ENCODE measurements at places on chromosomes 12 and 14. TPM values are rescaled to one million over a fixed set of nuclear protein-coding genes. Genes with fewer than 3 reads are reported as not detected.

INHBC gene
- 0.13 TPM for total RNA-seq

STAB2 gene
- not detected for total RNA-seq

R3HDM2 gene
- 7.4 TPM for total RNA-seq

C14orf119 gene
- total RNA-seq: 89.1 TPM

DNAJC22 gene
- 9.1 TPM for total RNA-seq

FGF23 gene
- total RNA-seq: not detected

SLC38A1 gene
- total RNA-seq: 16.9 TPM

ACSS3 gene
- total RNA-seq: not detected

GRCh38 chr12:120537856-120538220 lies 3.7 kb downstream of the RNF10 start:
- no peak for DNase-seq

DNA sequence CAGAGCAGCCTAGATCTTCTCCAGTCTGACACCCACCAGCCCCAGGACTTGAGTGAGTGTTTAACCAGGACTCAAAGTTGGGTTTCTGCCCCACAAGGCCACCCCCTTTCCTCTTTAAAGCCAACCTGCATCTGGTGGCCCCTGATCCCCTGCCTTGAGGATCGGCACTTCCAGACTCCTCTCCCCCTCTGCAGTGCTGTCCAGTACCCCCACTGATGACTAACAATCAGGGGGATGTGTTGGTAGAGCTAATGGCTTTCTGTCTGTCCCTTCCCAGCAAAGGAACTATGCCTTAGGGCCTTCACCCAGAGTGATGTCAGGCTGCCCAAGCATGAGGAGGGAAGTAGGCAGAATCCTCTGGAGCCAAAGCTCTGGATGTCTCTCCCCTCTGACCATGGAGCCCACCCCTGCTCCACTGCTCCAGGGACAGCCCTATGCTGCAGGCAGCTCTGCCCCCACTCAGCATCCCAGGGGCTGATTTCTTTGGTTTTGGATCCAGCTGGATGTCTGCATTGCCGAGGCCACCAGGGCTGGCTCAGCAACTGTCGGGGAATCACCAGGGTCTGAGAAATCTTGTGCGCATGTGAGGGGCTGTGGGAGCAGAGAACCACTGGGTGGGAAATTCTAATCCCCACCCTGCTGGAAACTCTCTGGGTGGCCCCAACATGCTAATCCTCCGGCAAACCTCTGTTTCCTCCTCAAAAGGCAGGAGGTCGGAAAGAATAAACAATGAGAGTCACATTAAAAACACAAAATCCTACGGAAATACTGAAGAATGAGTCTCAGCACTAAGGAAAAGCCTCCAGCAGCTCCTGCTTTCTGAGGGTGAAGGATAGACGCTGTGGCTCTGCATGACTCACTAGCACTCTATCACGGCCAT lies 42.9 kb downstream of the DAD1 start:
- peak; percentile 96 for DNase-seq

DNA sequence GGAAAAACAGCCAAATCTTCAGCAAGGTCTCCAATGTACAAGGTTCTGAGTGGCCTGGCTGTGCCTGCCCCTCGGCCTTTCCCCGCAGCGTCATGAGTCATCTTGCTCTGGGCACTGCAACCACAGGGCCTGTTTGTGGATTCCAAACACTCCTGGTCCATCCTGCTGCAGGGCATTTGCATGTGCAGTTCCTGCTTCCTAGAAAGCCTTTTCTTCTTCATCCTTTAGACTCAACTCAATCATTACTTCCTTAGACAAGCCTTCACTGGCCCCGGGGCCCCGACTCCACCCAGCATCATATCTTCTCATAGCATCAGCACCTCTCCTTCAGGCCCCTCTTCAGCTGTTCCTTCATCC lies 101.8 kb upstream of the EGLN3 start:
- peak; percentile 74 for DNase-seq

DNA sequence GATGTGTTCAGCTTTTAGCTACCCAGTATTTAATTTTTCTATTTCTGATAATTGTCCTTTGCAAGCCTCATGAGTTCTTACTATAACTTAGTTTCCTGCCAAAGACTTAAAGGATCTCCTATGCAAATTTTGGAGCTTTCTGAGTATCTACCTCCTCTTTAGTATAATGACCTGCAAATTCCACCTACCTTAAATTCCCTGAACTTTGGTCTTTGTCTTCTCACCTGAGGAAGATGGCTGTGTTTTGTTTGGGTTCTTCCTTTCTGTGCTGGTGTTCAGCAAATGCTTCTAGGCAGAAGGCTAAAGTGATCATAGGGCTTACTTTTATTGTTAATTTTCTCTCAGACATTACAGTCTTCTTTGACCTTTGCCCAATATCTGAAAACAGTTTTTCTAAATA lies 142.8 kb downstream of the FUT8 start:
- DNase-seq: no peak

GRCh38 chr12:58844161-58844560 lies 76.1 kb downstream of the LRIG3 start:
- DNase-seq: no peak

DNA sequence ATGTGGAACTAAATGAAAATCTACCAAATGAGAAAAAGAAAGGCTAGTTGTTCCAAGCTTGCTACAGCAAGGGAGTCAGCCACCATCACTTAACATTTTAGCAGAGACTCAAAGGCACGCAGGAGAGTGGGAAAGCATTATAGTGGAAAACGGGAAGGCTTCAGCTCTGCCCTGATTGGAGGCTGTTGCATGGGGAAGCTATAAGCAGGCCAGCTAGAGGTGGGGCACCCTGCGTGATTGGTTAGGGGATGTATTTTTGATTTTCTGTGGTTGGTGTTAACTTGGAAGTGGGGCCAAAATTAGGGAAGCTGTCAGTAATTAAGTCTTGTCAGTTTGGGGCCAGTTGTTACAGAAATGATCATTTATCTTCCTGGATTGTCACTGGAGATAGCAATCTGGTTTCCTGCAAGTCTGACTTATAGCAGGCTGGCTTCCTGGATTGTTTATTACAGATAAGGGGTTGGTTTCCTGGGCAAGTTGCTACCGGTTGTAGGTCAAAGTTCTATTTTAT lies 93.9 kb downstream of the FAR2 start:
- DNase-seq: no peak

- DNase-seq: no peak
Measured at GRCh38 chr12:63930971-63931370, 86.5 kb downstream of the SRGAP1 start.

GRCh38 chr12:3042826-3043225 lies 34.4 kb upstream of the TSPAN9 start:
- DNase-seq: no peak

DNA sequence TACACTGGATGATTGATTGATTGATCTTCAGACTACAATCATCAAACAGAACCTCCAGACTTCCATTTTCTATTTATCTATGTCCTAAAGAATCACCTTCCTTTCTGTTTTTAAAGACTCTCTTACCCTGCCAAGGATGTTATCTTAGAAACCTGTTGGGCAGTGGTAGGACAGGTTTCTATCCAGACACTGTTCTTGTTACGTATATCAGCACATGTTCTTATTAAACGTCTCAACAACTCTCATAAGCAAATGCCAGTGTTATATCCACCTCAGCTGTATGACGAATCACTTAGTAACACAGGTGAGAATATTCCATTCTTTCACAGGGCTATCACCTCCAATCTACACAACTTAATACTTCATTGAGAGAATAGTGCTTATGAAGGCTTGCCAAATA lies 40.2 kb upstream of the RPL10L start:
- DNase-seq: no peak

DNA sequence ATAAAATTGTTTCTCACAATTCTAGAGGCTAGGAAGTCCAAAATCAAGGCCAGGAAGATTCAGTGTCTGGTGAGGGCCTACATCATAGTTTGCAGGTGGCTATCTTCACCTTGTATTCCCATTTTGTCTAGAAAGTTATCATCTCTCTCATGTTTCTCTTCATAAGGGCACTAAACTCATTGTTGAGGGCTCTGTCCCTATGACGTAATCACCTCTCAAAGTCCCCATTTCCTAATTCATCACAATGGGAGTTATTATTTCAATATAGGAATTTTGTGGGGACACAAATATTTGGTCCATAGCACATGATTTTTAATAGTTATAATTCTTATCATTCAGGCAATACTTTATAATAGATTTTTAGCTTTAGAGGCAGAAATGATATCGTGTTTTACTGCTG lies 1509.2 kb upstream of the SEL1L start:
- no peak for DNase-seq

GRCh38 chr12:3454780-3455179 lies 36.2 kb upstream of the PRMT8 start:
- no peak for DNase-seq

DNA sequence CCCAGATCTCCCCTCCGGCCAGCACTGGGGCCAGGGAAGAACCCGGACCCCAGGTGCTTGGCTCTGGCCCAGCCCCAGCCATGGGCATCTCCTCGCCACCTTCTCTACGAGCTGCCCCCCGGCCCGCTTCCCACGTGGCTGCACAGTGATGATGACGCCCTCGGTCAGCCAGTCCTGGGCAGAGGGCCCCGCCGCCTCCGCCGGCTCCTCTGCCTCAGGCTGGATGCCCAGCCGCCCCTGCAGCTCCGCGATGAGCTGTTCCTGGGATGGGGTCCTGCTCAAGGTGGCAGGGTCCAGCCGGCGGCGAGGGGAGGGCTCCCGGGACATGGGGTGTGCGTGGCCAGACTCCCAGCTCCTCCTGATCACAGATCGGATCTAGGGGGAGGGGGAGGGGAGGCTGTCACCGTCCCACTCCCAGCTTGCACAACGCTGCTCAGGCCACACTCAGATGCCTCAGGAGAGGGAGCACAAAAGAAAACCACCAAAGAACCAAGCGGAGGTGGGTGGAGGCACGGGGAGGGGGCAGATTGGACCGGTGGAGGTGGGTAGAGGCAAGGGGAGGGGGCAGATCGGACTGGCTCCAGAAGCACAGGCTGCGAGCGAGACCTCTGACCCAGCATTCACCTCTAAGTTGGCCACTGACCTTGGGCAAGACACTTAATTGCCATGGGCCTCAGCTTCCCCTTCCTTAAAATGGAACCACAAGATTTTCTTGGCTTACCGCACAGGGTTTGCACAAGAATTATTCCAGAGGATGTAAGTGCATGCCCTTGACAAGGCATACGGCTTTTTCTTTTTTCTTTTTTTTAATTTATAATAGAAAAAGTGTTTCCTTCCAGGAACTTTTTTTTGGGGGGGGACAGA lies 16.1 kb upstream of the RPLP0 start:
- no peak for DNase-seq

DNA sequence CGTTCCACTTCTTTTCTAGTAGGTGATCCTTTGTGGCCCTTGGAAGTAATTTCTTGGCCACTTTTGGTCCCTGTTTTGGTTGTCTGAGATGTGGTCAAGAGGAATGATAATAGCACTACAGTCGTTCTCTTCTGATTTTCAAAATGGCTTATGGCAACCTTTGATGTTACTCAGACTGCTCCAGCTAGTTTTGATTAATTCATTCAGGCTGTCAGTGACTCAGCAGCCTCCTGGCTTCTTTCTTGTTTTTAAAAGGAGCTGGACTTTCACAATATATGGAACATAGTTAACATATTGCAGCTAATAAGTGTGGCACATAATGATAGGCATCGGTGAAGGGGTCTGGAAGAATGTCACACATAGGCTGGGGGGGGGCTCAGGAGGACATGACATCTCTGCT lies 47.3 kb downstream of the WDR20 start:
- DNase-seq: peak; percentile 66

DNA sequence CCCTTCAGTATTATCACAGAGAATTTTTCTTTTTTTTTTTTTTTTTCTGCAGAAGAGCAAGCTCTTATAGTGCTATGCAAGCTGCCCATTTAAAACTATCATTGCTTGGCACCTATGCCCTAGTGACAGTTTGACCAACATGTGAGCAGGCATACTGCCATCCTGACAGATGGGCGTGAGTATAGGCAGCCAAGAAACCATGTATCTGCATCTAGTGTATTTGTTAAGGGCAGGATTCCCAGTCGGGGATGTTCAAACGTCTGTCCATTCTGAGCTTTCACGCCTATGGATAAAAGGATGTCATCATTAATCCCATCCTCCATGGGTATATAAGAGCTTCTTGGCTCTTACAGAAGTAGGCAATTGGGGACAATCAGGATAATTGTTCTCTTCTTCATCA lies 8.8 kb downstream of the VRK1 start:
- DNase-seq: no peak

DNA sequence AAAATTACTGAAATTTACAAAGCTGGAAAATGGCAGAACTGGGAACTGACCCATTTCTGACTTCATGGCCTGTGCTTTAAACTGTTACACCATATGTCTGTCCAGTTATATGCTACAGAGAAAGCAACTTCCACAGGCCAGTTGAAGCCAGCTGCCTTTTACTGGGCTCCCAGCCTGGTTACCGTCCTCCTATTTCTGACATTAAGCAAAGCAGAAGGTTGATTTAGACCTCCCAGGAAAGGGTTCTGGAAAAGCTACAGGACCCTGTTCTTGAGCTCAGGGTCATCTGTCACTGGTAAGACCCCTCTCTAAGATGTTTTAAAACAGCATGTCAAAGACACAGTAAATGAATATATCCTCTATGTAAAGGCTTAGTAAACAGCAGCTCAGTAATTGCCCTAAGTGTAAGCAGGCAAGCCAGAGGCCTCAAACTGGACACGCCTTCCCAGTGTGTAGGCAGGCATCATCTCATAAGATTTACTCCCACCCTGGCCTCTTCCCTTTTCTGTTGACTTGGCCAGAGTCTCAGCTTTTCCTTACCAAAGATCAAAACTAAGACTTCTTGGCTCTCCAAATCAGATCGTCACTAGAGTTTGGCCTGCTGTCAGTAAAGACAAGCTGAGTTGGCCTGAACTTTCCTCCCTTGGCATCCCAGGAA lies 55.4 kb upstream of the RNU6-8 start:
- no peak for DNase-seq

- DNase-seq: peak; percentile 41
Measured at GRCh38 chr12:100908501-100908900, 113.9 kb downstream of the ANO4 start.

- peak; percentile 55 for DNase-seq
Measured at GRCh38 chr14:99541677-99542470, 60.7 kb downstream of the CCNK start.

GRCh38 chr14:89912667-89913211 lies 41.8 kb downstream of the EFCAB11 start:
- DNase-seq: peak; percentile 83

DNA sequence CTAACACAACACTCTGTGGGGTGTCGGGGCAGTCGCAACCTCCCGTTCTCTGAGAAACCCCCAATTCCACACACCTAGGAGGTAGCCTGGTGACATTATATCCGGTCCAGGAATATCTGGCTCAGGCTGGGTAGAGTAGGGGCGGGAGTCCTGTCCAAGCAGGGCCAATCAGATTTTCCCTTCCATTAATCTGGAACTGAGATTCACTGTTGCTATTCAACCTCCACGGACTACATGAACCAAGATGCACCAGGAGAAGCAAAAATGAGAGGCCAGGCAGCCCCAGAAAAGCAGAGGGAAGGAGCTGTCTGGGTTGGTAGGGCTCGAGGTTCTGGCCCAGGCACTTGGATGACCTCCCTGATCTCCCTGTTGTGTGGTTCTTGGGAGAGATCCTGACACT lies 51.0 kb downstream of the NINJ2 start:
- no peak for DNase-seq

DNA sequence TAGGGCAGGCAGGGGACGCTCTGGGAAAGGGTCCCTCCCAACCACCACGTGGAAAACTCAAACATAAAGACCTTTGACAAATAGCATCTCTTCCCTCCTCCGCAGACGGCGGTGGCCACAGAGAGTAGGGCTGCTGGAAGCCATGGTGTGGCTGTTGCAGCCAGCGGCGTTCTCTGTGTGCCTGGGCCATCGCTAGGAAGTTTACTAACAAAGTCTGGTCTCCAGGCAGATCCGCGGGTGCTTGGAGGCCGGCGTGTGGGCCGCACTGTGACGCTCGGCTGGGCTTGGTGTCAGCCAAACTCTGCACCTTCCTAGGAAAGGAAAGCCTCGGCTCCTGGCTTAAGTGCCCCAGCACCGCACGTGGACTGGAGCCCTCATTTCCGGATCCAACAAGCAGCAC lies 65.6 kb downstream of the CCDC88C start:
- DNase-seq: no peak
